ENCODE measurements at places on chromosomes 3 and 15.

DNA sequence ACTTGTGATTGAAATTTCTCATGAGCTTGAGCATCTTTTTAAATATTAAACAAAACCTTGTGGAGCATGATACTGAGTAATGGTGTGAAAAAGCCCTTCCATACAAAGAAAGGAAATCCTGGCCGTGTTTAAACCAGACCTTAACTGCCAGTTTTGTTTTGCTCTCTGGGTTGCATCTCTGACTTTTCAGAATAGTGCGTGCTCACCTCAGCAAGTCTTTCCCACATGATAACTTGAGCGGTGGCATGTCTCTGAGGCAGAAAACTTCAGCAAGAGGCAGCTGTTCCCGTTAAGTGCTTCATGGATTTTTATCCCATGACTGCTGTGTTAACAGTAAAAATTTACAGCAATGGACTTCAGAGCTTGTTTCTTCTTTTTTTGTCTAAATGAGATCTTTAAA, 393.3 kb downstream of the FEZF2 start:
- no peak for DNase-seq

DNA sequence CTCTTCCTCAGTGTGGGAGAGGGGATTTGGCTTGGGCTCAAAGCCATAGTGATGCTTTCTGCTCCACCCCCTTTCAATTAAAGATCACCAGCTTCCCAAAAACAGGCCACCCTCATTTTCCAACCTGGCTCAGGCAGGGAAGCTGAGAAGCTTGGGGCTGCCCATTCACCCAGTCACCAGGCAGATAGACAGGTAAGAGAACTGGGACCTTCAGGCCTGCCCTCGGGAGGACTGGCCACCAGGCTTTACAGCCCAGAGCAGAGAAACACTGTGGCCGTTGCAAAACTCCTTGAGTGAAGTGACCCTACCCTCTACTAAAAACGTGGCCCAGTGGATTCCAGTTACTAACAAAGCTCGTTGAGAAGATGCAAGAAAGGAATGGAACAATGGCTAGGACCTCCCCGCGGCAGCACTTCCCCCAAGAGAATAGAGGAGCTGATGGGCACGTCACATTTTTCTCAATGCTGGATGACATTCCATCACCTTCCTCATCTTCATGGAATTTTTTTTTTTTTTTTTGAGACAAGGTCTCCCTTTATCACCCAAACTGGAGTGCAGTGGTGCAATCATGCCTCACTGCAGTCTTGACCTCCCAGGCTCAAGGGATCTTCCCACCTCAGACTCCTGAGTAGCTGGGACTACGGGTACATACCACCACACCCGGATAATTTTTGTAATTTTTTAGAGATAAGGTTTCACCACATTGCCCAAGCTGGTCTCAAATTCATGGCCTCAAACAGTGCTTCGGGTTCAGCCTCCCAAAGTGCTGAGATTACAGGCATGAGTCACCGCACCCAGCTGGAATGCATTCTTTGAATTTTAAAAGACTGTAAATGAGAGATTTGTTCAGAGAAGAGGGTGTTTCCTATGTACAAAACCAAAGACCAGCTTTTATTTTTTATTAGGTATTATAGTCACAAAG, 37.9 kb downstream of the LIPC start:
- peak; percentile 62 for DNase-seq

GRCh38 chr15:44711743-44712345, 527 bp downstream of the B2M start:
- peak; percentile 66 for DNase-seq

GRCh38 chr3:95037927-95038326, 975.1 kb downstream of the NSUN3 start:
- DNase-seq: peak; percentile 32

DNA sequence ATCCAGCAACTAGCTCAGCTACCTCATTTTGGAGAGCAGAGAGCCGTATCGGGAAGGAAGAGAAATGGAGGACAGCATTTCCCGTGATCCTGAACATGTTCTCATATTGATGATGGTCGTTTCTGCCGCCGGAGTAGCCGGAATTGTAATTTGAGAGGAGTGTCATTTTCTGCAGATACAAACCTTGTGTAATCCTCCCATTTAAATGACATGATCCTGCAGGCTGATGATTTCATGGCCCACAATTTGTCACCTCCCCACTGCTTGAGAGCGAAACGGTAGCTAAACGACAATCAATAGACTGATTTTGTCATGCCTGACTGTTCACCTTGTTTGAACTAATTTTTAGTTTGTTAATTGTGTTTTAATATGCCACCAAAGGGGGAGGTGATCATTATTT, 126.5 kb upstream of the CNTN6 start:
- DNase-seq: no peak

- DNase-seq: no peak
Measured at GRCh38 chr3:155202626-155203025, 90.9 kb downstream of the STRIT1 start.

DNA sequence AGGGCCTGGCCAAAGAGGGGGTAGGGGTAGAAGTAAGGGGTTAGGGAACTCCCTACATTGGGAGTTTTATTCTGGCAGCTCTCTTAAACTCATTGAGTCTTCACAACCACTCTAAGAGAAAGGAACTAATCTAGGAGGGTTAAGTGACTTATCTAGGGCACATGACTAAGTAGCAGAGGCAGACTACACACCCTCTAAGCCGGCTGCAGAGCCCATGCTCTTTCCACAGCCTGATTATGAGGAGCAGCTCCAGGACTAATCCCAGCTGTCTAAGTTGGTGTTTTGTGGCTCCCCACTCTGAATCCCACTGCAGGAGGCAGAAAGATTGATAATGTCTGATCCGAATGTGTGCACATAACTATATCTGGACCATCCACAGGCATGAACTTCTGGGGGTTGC, 374.6 kb downstream of the EPHB1 start:
- no peak for DNase-seq

DNA sequence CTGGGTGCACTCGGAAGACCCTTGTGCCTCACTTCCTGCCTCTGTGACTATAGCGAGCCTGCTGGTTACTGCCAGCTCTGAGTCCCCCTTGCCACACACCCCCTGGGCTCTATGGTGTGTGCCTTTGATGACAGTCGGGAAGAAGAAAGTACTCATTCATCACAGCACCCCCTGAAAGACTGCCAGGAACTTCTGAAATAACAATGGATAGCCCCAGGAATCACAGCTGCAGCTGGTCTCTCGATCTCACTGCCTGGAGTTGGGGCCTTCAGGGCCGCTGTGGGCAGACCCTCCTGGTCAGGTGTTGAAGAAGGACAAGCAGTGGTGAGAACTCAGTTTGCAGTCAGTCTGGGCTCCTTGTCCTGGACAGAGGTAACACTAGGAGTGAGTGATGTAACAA, 9.8 kb upstream of the RPP14 start:
- no peak for DNase-seq

DNA sequence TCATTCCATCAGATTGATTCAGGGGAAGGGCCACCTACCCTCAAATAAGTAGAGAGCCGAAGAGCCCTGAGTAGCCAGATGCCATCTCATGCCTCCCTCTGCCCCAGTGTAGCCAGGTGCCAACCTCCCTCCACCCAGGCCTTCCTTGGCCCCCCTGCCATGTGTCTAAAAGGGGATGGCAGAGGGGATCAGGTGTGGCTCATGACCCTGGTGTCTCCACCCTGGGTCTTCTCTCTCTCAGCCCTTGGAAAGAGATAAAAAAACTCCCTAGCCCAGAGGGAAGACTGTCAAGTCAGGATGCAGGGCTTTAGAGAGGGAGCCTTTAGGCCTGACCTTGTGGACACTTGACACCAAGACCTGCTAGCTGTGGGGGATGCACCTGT, 5.2 kb downstream of the GRM2 start:
- no peak for DNase-seq

- DNase-seq: no peak
Measured at GRCh38 chr3:146530609-146531008, 13.8 kb downstream of the PLSCR1 start.

DNA sequence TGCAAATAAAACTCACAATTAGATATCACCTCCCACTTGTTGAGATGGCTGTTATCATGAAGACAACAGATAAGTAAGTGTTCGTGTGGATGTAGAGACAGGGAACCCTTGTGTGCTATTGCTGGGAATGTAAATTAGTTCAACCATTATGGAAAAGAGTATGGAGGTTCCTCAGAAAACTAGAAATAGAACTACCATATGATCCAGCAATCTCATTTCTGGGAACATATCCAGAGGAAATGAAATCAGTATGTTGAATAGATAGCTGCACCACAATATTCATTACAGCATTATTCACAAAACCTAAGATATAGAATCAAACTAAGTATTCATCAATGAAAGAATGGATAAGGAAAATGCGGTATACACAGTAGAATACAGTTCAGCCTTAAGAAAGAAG, 418.7 kb upstream of the CNTN6 start:
- no peak for DNase-seq

GRCh38 chr3:133472889-133473288, 73.0 kb downstream of the BFSP2 start:
- DNase-seq: no peak

DNA sequence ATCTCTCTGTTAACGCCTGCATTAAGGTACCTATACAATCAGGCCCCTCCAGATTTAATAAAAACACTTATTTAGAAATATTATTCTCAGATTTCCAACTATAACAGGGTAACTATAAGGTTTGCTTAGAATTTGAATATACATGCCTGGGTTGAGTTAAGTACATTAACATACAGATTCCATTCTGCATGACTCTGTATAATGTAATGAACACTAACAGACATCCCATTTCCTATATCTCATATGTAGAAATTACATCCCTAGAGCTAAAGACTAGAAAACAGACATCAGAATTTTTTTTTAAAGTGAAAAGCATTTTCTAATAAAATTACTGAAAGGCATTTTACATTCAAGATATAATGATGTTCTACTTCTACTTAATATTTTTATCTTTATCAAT, 162.5 kb downstream of the MECOM start:
- DNase-seq: no peak

DNA sequence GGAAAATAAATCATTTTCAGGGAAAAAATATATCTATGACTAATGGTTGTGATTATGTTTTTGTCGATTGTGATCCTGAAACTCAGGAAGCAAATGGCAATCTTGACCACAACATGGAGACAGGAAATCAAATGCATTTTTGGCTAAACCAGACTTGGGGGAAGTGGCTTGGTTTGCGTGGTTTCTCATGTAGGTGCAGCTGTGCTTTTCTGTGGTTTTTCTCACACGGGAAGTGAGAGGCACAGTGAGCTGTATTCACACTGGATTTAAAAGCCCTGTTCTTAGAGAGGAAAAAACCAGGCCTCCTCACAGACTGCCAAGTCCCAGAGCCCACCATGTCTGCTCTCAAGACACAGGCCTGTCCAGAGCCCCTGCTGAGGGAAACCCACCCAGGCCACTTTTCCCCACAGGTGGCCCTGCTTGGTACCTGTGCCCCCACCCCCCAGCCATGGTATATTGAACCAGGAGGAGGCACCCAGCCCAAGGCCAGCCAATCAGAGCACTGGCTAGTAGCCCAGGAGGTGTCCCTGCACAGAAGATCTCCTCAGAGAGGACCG, 46.1 kb downstream of the BTD start:
- DNase-seq: peak; percentile 66
